NCI-H1694 (cell line): ENCODE measurements at places on chromosomes 11 and 22.

DNA sequence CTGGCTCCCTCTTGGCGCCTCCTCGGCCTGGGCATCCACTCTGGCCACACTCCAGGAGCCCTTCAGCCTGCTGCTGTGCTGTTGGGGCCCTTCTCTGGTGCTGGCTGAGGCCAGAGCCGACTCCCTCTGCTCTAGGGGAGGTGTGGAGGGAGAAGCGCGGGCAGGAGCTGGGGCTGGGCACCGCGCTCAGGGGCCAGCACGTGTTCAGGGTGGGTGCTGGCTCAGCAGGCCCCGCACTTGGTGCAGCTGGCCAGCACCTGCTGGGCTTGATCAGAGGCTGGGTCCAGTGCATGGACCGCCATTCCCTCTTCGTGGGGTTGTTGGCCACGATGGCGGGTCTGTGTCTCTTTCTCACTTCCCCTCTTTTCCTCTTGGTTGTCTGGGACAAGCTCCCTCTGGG lies 2381.0 kb downstream of the LRRC4C start:
- no peak for DNase-seq

GRCh38 chr22:28032861-28033260 lies 113.8 kb upstream of the PITPNB start:
- DNase-seq, result no peak

GRCh38 chr11:44608651-44608990 lies 43.2 kb downstream of the CD82 start:
- DNase-seq, result no peak

- no peak for DNase-seq
Observed at GRCh38 chr22:44668190-44668885, 33.7 kb upstream of the PRR5 start.

GRCh38 chr11:75191330-75191717 lies 40.4 kb downstream of the SLCO2B1 start:
- DNase-seq, result peak; percentile 73

- DNase-seq, result no peak
Observed at GRCh38 chr11:1113405-1114201, 38.9 kb downstream of the MUC2 start.

DNA sequence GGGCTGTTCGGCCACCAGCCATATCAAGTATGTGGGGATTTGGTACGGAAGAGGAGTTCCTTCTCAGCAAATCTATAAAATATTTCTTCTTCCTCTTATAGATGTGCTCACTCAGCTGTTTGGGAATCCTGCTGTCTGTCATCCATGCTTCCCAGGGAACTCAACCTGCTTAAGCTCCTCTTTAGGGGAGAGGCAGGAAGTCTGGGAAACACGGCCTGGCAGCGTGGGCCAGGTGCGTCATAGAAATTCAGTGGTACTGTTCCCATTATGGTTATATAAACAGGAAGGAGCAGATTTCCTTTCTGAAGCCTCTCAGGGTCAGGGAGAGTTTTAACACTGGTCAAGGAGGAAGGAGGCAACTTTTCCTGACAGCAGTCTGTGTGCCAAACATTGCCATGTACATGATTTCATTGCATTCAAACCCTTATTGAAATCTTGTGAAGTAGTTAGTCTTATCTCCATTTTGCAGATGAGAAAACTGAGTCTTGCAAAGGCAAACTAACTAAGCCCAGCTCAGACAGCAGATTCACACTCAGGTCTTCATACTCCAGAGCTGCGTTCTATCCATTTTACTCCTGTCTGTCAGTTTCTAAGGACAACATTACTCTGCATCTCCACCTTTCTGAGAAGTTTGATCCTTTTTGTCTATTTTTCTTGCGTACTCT lies 35.4 kb upstream of the AMOTL1 start:
- no peak for DNase-seq

DNA sequence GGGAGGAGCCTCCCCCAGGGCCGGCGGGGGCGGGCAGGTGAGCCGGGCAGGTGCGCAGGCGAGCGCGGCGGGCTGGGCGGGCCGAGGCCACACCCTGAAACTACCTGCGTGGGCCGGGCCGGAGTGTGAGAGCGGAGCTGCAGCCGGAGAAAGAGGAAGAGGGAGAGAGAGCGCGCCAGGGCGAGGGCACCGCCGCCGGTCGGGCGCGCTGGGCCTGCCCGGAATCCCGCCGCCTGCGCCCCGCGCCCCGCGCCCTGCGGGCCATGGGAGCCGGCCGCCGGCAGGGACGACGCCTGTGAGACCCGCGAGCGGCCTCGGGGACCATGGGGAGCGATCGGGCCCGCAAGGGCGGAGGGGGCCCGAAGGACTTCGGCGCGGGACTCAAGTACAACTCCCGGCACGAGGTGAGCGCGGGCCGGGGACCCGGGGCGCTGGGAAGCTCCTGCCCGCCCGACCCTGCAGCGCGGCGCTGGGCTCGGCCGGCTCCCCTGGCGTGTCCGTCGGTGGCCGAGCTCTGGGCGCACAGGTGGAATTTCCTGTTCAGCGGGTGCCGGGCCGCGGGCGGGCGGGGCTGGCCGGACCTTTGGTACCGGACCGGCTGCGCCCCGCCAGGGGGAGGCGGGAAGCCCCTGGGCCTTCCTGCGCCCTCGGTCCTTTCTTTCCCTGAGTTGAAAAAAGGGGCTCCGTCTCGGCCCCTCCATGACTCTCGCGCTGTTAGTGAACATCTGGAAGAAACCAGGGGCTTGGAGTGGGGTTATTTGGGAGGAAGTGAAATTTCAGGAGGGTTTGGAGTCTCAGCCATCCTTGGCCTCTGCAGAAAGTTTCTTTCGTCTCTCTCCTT lies at the start of gene ST14:
ST14 (plus strand) TSS at position 126 of the 841 bp plus-strand sequence; CDS start at position 324, 198 bp downstream.
- no peak for DNase-seq

- DNase-seq, result no peak
Observed at GRCh38 chr11:122728561-122728960, 73.0 kb downstream of the UBASH3B start.

DNA sequence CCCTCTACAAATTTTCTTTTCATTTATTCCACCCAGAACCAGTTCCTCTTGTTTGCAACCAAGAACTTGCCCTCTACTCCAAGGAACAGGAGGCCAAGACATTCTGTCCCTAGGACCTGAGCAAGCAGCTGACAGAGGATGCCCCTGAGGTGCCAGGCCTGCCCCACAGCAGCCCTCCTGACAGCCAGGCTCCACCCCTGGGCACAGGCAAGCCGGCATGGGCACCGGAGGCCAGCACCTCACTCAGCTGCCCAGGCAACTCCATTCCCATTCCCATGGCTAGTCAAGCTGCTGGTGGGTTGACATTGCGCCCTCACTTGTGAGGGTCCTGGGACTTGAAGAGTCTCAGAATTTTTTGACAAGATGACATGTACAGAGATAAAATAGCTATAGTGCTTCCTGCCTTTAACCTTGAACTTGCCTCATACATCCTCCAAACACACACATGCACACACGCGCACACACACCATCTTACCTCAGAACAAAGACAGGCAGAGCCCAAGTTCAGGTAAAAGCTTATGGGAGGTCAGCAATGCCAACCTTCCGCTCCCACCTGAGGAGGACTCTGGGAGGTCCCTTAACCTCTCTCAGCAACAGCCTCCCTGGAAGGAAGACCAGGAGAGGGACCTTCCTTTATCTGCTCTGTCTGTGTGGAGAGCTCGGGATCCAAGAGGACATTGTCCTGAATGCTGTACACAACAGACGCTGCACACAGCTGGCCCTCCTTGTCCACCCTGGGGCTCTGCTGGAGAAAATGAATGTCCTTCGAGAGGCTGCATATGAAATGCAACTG lies 620.9 kb upstream of the CADM1 start:
- DNase-seq, result no peak

- no peak for DNase-seq
Observed at GRCh38 chr11:24478718-24479117, 18.1 kb upstream of the LUZP2 start.

DNA sequence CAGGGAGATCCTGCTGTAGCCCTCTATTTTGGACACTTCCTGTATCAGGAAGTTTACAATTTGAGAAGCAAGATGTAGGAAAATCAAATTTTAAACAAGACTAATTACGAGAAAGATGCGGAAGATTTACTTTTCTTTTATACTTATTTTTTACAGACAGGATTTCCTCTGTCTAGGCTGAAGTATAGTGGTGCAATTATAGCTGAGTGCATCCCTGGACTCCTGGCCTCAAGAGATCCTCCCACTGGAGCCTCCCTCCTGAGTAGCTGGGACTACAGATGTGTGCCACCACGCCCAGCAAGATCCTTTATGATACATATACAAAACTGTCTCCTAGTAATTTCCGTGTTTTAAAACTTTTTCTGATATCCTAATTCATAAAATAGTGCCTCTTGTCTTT lies 17.2 kb upstream of the CARD18 start:
- no peak for DNase-seq

DNA sequence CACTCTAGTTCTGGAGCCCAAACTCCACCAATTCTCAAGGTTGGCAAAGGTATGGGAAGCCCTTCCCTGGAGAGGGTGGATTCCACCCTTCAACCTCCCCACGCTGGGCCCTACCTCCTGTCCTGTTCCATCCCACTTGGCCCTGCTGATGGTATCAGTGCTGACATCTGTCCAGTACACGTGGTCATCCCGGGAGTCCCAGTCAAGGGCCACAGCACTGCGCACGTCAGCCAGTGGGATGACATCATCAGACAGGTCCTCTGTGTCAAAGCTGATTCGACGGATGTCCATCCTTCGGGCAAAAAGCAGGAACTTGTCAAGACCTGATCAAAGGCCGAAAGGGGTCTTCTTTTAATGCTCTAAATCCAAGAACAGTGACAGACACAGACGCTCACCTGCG lies 32.1 kb downstream of the LRP4 start:
- no peak for DNase-seq

- no peak for DNase-seq
Observed at GRCh38 chr11:27141576-27141975, 101.0 kb downstream of the BBOX1 start.

- DNase-seq, result no peak
Observed at GRCh38 chr11:43493431-43493830, 134.7 kb downstream of the TTC17 start.
